ENCODE measurements at places on chromosomes 2 and 18.

DNA sequence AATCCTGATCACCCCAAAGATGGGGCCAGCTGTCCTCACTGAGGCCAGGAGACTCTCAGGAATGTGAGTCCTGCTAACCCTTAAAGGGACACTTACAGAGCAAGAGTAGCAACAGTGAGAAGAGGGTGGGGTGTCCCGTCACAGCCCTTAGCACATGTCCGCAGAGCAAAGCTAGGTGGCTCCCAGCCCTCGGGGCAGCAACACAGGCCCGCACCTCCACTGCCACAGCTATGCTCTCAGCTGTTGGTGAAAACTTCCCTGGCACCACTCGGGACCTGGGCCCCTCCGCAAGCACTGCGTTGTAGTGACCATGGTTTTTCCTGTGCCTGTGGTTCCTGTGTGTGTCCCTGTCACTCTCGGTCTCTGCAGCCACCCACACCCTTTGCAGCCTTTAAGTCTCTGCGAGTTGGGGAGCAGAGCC, 76.4 kb upstream of the UXS1 start:
- DNase-seq, result no peak

DNA sequence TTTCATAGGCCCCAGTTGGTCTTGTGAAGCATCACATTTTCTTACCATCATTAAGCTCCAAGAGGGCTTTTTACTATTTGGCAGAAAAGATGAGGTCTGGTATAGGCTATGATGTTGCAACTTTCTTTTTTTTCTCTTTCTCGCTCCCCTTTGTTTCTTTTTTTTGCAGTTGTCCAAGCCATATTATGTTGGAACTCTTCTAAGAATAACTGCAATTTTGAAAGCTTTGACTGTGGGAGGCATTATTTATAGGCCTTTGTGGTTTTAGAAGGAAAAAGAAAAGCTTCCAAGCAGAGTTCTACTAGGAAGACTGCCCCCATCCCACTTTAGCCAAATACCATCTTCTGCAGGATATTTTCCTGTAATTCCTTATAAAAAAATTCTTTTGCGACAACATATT, 571.6 kb downstream of the ARHGAP15 start:
- DNase-seq, result no peak

DNA sequence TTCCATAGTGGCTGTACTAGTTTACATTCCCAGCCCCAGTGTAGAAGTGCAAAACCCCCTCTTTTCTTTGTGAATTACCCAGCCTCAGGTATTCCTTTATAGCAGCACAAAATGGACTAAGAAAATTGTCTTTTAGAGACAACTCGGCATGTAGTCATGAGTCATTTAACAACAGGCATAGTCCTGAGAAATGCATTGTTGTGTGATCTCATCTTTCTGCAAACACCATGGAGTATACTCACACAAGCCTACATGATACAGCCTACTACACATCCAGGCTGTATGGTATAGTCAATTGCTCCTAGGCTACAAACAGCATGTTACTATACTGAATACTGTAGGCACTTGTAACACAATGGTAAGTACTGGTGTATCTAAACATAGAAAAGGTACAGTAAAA, 44.4 kb upstream of the MBP start:
- no peak for DNase-seq

GRCh38 chr2:119464981-119465380, 33.3 kb downstream of the TMEM37 start:
- no peak for DNase-seq

DNA sequence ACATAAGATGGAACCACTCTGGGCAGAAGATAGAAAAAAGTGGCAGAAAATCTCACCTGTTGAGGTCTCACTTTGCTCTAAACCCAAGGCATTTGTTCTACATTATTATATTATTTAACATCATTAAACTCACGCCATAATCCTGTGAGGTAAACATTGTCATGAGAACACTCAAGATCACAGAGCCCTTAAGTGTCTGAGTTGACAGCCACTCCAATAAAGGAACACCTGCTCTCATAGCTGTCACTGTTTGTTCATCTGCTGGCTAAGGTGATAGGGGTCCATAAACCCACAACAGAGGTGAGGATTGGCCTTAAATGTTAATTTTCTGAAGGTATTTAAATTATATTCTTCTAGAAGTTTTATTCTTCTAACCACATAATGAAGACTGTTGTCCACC, 439.7 kb downstream of the RIT2 start:
- DNase-seq, result no peak

DNA sequence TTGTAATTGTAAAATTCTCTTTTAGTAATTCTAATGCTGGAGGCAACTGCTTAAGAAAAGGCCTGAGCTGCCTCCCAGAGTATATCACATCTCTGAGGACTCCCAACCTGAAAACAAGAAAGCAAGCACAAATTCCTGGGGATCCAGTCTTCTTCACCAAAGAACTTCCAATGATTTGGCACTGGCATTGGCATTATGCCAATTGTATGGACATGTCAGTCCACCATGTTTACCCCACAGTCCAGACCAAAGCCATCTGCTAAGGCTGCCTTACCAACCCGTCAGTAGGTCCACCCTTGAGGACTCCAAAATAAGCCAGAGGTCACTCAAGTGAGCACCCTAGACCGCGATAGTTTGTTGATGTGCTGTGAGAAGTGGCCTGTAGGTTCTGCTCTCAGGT, 263.1 kb downstream of the RND3 start:
- DNase-seq, result no peak

GRCh38 chr18:79538635-79539034, 141.0 kb upstream of the CTDP1 start:
- DNase-seq, result no peak

GRCh38 chr18:35999925-36000324, 27.4 kb downstream of the RMP24 start:
- no peak for DNase-seq

All from stimulated activated CD8-positive, alpha-beta memory T cell treated with anti-CD3 and anti-CD28 coated beads, Interleukin-4, amount 100 ng/mL, for 1 hour (primary cell).